Transverse colon (tissue), 4 donors: ENCODE measurements at places on chromosomes 5 and 9. TPM values are rescaled to one million over a fixed set of nuclear protein-coding genes. Genes with fewer than 3 reads are reported as not detected.

Gene LECT2
- not detected for total RNA-seq

Gene TMEM215
- total RNA-seq = not detected

- DNase-seq = no peak
Observed at GRCh38 chr5:102283102-102283797, 12.8 kb downstream of the SLCO4C1 start.

Gene SARDH
- total RNA-seq = not detected

DNA sequence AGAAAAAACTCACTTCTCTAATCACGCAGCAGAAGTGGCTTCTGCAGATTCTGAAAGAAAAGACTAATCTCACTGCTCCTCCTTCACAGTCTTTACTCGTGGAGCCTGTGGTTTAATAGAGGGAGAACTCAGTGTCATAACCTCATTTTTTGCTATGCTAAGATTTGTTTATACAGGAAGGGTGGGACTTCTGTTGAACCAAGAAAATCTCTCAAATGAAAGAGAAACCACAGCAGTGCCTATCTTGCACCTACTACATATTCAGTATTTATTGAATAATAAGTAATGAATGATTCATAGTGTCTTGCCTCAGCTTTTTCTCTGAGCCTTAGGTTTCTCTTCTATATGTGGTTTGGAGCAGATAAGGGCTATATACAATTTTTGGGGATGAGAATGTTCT lies 136.1 kb upstream of the DMAC1 start:
- no peak for DNase-seq

Gene ALDOB
- 1.9 TPM for total RNA-seq

- no peak for DNase-seq
Observed at GRCh38 chr9:12884736-12885395, 110.0 kb downstream of the LURAP1L start.

Gene ADAMTSL2
- 2.2 TPM for total RNA-seq

DNA sequence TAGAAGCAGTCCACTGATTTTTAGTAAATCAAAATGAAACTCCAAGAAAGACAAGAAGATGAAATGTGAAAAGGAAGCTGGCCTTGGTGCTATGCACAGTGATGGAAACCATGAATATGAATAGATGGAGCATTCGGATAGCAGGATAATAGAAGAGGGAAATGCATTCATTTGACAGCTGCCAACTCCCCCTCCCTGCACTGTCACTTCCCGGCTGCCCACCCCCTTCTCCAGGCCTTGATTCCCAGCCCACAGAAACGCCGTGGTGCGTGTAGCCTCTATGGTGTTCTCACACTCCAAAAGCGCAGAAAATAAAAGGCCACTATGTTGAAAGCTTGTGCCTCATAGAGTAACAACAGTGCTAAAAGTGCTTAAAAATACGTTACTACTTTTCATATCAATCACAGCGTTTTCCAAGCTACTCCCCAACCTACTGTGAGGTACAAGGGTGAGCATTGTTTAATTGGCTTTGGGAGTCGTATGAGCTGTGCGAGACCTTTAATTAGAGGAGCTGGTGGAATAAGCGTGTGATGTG lies 26.1 kb upstream of the IFNK start:
- DNase-seq = no peak

DNA sequence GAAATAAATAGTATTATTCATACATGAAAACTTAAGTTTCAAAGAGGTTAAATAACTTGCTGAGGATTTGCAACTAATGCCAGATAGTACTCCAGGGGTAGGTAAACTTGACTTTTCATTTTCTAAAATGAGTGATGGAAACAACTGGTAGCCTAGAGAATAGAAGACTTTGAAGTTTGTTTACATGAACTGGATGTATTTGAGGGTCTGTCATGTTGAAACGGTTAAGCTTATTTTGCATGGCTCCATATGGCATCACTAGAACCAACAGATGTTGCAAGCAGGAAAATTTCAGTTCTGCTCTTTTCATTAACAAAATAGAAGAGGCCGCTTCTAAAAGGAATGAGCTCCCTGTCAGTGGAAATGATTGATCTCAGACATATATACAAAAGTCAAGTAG lies 105.1 kb upstream of the SGCD start:
- DNase-seq = no peak

- no peak for DNase-seq
Observed at GRCh38 chr5:78361631-78361993, 1.2 kb downstream of the SCAMP1 start.
